Activated CD4-positive, alpha-beta T cell treated with anti-CD3 and anti-CD28 coated beads for 4 hours (primary cell): ENCODE measurements at places on chromosomes 16 and 17.
A peak's percentile ranks its signal among the peaks of the same experiment; 100 is the strongest.

DNA sequence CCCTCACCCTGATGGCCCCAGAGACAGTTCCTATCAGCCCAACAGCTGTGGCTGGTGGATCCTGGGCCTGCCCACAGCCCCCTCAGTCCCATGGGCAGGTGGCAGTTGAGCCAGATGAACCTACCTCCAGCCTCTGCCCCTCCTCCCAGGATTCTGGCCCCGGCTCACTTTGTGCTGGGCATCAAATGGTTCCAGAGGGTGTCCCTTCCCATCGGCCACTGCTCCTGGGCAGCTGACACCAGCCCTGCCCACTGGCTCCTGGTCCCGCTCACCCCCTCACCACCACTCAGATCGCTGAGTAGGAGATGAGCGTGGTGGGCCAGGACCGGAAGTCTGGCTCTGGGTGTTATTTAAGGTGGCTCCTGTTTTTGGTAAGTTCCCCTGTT is 2.0 kb downstream of the TTYH2 start:
- no peak for DNase-seq

- DNase-seq: no peak
Observed at GRCh38 chr16:57115514-57116182, 23.3 kb downstream of the CPNE2 start.

DNA sequence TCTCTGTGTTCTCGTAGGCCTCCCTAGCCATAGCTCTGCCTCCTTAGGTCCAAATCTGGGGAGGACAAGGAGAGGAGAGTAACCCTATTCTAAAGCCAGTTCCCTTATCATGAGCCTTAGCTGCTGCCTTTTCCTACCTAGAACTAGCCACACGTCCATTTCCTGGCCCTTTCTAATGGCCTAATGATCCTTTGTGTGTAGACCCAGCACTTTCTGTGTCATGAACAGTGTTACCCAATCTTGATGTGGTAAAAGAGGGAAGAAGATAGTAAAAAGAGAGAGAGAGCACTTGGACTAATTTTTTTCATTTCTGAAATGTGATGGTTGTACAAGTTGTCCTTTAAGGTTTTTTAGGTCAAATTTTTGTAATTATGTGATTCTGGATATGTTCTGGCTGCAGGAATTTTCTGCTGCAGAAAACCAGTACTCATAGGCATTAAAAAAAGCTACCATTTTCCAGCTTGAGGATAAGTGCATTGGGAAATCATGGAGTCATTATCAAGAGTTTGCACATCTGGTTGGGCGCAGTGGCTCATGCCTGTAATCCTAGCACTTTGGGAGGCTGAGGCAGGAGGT is 18.2 kb downstream of the CASC3 start:
- no peak for DNase-seq

DNA sequence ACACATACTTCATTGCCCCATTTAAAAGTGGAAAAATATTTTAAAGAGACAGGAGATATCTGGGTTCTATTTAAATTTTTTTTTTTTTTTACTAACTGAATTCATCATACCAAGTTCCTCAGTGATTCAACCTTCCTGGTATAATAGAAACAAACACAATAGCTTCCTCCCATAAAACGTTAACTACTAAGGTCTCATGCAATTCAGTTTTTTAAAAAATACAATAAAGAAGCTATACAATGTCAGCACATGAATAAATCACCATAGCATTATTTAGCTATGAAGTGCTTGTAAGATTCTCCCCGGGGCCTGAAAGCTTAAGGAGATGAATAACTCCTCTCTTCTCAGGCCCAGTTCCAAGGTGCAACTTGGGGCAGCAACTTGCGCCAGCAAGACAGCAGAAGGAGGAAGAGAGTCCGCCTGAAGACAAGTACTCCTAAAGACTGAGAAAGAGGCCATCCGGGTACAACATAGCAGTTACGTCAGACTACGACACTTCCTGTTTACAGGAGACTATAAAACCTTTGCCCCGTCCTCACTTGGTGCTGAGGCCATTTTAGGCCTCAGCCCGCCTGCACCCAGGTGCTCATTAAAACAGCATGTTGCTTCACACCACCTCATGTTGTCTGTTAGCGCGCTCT is 81.5 kb downstream of the MYO1D start:
- no peak for DNase-seq

DNA sequence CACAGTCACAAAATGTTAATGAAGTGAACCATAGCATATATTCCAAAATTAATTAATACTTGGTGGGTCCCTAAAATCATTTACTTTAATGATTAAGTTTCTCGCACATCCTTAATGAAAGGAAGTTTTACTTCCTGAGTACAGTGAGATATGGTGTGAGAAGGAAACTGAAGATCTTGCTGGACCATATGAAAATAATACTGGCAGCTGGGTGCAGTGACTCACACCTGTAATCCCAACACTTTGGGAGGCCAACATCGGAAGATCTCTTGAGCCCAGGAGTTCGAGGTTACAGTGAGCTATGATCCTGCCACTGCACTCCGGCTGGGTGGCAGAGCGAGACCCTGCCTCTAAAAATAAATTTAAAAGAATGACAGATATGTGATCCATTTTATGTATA is 62.5 kb downstream of the ABCA8 start:
- DNase-seq: no peak

DNA sequence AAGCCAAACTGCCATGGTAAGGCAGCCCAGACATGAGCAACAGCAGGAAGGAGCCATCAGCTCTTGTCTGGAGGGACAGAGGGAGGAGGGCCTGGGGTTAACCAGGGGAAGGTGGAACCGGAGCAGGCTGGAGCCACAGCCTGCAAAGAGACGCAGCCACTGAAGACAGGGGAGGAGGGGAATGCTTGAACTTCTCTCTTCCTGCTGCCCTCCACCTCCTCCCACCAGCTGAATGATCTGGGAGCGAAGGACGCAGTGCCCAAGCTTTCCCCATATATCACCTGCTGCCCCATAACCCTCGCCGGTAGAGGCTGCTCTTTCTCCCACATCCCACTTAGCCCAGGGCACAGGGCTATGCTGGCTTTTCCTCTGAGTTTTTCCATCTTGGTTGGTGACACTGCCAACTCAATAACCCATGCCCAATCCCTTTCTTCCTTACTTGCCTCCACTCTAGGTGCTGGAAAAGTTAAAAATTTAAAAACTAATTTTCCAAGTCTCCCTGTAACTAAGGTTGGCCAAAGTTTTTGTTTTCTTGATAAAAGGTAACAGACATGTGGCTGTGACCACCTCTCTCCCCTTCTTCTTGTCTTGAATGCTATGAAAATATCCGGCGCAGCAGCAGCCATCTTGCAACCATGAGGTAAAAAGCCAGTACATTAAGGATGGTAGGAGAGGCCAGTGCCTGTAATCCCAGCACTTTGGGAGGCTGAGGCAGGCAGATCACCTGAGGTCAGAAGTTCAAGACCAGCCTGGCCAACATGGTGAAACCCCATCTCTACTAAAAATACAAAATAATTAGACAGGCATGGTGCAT is 21.8 kb upstream of the CACNG4 start:
- no peak for DNase-seq

DNA sequence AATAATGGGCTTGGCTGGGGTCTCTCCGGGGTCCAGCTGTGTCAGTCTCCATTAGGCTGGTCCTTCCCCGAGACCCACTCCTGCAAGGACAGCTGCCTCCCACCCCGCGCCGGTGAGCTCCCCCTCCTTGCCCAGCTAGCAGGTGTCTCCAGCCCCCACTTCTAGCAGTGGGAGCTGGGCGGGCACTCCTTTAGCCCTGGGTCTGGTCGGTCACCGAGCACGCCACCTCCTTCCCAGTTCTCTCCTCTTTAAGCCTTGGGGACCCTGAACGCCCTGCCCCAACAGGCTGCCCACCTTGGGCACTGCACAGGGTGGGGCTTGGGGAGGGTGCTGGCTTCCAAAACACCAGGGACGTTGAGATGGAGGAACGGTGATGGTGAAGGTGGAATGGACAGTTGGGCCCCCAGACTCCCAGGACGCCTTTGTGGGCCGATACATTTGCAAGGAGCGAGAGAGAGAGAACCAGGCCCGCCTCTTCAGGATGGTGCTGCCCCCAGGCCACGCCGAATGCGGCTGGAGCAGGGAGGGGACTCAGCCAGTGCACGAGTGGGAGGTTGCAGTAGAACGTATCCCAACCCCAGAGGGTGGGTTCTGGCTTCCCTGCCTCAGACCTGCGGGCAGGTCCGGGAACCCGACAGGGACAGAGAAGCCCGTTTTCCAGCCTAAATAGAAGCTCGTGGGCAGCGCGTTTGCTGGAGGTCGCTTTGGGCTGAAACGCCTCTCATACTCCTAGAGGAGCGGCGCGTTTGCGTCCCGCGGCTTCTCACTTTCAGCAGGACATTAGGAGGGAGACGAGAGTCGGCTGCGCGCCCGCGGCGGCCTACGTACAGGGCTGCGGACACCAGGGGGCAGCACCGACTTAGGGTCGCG is 10.7 kb downstream of the TBX2 start:
- peak; percentile 72 for DNase-seq

GRCh38 chr16:17748044-17748719 is 277.4 kb upstream of the XYLT1 start:
- DNase-seq: no peak

DNA sequence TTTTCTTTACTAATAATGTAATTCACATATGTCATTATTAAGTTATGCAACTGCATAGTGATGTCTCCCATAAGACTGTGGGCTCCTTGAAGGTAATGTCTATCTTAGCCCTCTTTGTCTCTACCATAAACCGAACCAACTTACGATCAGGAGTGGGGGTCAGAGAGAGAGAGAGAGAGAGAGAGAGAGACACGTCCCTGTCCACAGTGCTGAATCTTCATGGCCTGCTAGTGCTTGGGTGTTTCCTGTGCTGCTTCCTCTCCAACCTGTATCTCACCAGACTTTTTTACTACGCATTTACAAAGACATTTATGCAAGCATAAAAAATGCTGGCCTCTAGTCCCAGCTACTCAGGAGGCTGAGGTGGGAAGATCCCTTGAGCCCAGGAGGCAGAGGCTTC is 52.2 kb upstream of the HAPSTR1 start:
- DNase-seq: no peak

DNA sequence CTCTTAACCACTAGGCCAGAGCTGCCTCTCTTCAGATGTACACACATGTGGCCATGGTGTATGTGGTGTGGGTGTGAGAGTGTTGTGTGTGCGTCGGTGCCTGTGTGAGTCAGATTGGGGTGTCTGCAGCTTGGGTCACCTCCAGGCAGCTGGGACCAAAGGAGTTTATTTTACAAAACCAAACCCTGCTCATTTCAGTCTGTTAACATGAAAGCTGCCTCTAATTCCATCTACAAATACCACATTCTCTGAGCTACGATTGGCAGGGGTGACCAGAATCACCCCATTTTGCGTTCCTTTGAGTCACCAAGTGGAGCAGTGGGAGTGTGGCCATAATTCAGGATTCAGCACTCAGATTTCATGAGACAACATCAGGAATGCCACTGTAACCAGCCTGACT is 105.3 kb downstream of the IRX5 start:
- DNase-seq: no peak

DNA sequence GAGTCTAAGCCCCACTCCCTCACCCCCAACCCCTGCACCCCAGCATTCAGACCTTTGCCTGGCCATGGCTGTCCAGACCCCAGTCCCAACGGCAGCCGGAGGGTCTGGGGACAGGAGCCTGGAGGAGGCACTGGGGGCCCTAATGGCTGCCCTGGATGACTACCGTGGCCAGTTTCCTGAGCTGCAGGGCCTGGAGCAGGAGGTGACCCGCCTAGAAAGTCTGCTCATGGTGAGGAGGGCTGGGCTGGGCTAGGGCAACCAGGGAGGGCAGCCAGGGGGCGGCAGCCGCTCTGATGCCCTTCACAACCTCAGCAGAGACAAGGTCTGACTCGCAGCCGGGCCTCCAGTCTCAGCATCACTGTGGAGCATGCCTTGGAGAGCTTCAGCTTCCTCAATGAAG is 14.4 kb downstream of the RIPOR1 start:
- no peak for DNase-seq

DNA sequence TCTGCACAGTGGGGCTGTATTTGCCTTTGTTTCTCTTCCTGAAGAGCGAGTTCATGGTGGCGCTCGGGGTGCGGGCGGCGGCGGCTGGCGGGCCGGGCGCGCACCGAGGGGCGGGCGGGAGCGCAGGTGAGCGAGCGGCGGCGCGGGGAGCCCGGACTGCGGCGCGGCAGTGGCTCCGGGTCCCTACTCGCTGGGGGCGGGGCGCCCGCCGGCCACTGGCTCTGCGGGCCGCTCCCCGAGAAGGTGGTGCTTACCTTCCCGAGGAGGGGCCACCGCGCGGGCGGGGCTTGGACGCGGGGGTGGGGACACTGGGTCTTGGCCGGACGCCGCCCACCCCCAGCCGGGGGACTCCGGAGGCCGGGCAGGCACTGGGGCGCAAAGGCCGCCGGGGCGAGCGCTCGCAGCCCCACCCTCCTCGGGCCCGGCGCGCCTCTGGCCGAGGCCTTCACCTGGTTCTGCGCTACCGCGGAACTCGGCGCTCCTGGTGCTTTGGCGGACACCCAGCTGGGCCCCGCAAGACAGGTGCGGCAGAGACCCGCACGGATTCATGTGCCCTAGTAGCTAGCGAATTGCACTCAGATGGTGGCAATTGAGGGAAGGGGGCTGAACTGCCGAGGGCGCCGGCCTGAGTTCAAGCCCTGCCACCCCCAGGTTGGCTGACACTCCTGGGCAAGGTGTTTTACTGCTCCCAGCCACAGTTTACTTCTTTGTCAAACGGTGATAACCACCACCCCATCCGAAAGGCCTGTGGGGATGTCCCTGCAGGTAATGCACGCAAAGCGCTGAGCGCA is at the start of gene PPL:
Gene PPL (minus strand): TSS at position 158 of the 791 bp plus-strand sequence. CDS start 103 bp downstream, at position 55.
- no peak for DNase-seq

DNA sequence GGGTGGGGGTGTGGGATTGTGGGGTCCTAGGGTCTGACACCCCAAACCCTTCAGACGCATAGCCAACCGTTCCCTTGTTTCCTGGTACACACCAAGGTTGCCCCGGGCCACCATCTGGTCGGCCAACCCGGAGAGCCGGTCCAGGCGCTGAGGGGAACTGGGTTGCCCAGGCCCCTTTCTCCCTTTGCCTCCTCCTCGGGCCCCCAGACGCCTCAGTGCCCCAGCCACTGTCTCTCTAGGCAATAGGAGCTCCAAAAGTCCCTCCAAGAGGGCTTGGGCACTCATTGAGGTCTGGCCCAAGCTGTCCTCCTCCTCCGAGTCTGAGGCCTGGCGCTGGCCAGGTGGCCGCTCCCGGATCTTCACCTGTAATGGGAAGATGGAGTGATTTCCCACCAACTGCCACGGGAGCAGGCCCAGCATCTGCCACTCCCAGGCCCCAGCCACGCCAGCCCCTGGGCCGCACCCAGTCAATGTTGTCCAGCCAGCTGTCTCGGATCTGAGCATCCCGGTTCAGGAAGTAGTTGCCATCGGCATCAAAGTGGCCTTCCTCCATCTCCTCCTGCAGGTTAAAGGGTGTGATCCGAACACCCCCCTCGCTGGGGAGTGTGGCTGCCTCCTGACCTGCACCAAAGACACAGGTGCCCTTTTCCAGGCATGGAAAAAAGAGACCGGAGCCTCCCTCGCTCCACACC is 1.5 kb downstream of the CD2BP2 start:
- no peak for DNase-seq

GRCh38 chr17:50884439-50885311 is 18.5 kb upstream of the TOB1 start:
- no peak for DNase-seq

GRCh38 chr17:45218895-45219661 is 2.6 kb upstream of the FMNL1 start:
- DNase-seq: peak; percentile 92

- DNase-seq: no peak
Observed at GRCh38 chr16:1053121-1053521, 19.4 kb upstream of the SSTR5 start.
